Activated CD8-positive, alpha-beta memory T cell treated with anti-CD3 and anti-CD28 coated beads for 1 hour (primary cell): ENCODE measurements at places on chromosomes 4 and X.

GRCh38 chr4:27974339-27974738 is 1113.7 kb downstream of the STIM2 start:
- no peak for DNase-seq

DNA sequence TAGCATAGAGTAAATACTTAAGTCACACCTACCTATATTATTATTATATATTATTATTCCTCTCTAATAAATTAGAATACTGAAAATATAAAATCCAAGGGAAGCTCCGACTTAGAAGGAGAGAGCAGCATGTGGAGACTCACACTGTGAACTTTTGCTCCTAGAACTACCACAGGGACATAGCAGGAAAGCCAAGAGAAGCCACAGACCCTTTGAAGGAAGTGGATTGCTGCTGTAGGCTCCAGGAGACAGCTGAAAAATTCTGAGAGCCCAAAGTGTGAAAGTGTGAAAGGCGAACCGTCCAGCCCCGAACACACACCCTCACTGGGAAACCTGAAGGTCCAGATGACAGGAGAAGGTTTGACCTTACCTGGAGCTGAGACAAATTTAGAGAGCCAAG is 177.0 kb downstream of the FAM13A start:
- no peak for DNase-seq

DNA sequence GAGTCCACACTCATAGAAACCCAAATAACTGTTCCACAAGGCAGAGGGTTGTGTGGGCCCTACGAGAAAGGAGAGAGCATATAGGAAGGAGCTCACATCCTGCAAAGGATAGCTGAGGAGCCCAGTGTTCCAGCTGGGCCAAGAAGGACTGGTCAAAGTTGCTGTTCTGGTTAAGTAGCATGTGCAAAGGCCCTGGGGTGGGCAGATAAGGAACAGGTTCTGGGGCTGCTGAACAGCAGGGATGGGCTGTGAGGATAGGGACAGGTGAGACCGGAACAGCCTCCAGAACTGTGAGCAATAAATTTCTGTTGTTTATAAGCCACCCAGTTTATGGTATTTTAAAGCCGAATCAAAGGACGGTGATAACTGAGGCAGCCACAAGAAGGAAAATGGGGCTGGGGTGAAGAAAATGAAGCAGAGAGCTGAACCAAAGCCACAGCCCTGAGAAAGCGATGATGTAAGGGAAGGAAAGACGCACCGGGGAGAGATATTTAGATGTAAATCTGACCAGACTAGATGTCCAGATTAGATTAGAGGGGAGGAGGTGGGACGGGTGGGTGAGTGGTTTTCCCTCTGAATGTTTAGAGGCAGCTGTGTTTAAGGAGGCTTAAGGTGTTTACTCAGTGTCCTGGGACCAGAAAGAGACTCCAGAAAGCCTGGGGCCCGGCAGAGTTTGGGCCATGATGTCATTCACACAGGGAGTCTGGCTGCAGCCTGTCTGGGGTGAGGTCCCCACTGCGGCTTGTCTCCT is 180.8 kb upstream of the BCOR start:
- peak; percentile 40 for DNase-seq

DNA sequence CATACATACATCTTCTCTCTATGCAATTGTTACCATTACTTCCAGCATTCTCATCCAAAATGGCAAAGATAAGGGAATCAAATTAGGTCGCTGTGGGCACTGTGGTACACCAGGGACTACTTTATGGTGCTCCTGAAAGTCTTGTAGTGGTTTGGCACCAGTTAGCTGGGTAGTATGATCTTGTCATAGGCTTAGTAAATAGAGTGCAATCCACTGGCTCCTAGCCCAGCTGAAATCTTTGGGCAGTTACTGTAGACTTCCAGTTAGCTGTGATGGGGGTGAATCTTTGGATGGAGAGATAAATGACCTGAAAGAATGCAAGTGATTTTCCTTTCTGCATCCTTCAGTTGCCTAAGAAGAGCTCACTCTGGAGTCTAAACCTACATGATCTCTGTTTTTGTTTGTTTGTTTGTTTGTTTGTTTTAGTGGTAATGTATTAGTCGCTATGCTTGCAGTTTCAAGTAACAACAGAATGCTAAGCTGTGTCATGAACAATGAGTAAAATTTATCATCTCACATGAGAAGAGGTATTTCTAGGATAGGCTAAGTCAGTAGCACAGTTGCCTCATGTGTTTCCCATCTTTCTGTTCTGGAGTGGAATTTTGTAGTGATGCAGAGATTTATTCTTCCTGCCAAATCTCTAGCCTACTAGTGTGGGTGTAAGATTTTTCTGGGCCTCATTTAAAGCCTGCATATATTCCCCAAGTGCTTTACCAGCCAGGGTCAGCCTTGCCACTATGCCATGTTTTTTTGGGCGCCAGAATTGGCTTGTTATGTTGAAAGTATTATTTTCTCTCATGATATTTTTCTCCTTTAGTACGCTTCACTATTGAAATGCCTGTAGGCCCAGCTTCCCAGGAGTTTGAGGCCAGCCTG is 24.2 kb downstream of the HERC3 start:
- no peak for DNase-seq

DNA sequence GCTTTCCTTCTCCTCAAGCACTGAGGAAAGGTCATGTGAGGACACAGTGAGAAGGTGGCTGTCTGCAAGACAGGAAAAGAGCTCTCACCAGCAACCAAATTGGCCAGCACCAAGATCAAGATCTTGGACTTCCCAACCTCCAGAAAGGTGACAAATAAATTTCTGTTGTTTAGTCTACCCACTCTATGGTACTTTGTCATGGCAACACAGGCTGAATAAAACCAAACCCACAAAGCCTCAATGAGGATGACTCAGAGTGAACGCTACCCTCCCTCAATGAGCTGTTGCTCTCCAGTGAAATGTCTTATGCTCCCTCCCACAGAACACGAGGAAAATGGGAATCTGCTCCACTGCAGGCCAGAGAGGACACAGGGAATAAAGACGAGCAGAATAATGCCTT is 244.1 kb downstream of the RAB28 start:
- DNase-seq: no peak

DNA sequence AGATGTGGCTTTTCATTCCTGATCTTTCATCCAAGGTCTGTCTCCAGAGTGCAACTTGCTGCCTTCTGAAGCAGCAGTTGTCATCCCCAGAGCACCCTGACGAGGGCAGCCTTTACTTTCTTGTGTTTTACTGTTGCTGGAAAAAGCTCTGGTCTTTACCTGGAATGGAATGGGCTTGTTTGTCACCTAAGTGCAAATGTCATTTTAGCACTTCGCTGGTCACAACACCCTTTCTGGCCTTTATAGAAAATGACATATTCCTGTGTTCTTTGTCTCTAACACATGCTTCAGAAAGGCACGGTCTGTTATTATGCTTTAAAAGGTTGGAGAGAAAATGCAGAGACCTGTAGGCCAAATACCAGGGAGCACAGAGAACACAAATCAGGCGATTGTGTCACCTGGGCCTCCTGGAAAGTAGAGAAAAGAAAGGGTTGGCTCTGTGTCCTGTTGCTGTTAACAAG is 332.7 kb upstream of the IGFBP7 start:
- no peak for DNase-seq

GRCh38 chrX:20217271-20217670 is 49.4 kb downstream of the RPS6KA3 start:
- no peak for DNase-seq

GRCh38 chrX:124028182-124028581 is 66.7 kb downstream of the STAG2 start:
- DNase-seq: no peak

- DNase-seq: no peak
Measured at GRCh38 chr4:114857831-114858230, 255.6 kb downstream of the NDST4 start.

- DNase-seq: no peak
Measured at GRCh38 chrX:129233786-129234185, 289.5 kb downstream of the SMARCA1 start.

- no peak for DNase-seq
Measured at GRCh38 chrX:85112293-85112692, 108.6 kb downstream of the APOOL start.

GRCh38 chr4:13988353-13989305 is 361.1 kb upstream of the BOD1L1 start:
- DNase-seq: no peak

DNA sequence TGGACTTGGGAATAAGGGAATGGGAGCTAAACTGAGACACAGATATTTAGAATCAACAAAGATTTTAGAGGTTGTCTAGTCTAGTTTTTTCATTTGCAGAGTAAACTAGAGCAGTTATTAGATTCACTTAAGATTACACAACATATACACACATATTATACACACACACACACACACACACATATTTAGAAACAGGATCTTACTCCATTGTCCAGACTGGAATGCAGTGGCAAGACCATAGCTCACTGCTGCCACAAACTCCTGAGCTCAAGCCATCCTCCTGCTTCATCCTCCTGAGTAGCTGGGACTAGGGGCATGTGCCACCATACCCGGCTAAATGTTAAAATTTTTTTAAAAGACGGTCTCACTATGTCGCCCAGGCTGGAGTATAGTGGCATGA is 127.8 kb downstream of the TSPAN5 start:
- DNase-seq: no peak

DNA sequence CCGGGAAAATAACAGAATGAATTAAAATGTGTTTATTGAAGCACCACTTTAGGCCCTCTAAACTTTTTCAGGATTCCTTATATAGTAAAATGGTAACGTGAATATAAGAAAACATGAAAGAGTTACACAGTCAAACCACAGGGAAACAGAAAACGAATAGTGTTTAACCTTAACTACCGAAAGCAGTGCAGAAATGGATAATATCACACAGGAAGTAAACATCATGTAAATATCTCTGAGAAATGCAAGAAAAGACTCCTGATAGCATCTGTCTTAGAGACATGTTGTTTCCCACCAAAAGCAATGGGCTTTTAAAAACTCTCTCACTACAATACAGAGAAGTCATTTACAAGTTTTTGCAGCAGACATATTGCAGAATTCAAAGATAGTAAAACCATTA is 323.9 kb upstream of the CXXC4 start:
- no peak for DNase-seq

DNA sequence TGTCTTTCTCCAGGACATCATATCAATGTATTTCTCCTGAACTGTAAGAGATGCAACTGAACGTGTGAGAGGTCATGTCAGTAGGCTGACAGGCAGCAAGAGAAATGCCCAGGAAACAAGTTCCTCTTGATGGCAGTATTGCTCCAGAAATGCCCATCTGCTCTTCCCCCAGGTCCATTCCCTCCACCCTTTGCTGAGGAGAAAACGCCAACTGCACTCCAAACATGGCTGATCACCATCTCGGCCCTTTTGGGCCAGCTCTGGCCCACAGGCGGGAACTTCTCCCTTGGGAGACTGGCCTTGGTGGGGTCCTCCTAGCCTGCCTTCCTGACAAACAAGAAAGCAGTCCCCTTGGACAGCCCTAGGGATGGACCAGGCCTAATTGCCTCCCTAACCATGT is 276.5 kb upstream of the AGTR2 start:
- DNase-seq: no peak

DNA sequence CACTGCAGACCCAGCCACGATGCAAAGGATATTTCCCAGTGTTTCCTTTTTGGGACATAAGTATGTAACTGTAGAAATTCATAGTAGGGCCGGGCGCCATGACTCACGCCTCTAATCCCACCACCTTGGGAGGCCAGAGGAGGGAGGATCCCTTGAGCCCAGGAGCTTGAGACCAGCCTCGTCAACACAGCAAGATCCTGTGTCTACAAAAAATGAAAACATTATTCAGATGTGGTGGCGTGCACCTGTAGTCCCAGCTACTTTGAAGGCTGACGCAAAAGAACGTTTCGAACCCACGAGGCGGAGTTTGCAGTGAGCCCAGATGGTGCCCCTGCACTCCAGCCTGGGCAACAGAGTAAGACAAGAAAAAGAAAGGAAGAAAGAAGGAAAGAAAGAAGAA is 49.2 kb downstream of the CRLF2 start:
- DNase-seq: no peak

GRCh38 chr4:166165829-166166420 is 292.9 kb downstream of the TLL1 start:
- DNase-seq: no peak

DNA sequence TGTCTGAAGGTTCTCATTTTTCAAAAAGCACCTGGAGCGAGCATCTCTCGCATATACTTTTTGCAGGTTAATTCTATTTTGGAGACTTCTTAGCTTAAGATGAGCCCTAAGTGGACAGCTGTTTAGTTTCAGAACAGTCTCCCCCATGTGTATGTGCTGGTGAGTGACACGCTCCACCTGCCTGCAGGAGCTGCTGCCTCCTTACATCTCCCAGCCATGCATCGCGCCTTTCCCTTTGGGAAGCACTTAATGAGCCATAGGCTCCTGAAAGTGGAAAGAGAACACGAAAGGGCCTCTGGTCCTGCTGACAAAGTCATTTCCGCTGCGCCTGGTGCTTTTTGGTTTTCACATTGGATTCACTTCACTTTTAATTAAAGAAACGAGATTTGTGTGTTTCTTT is 56.1 kb downstream of the TRIML2 start:
- DNase-seq: no peak

DNA sequence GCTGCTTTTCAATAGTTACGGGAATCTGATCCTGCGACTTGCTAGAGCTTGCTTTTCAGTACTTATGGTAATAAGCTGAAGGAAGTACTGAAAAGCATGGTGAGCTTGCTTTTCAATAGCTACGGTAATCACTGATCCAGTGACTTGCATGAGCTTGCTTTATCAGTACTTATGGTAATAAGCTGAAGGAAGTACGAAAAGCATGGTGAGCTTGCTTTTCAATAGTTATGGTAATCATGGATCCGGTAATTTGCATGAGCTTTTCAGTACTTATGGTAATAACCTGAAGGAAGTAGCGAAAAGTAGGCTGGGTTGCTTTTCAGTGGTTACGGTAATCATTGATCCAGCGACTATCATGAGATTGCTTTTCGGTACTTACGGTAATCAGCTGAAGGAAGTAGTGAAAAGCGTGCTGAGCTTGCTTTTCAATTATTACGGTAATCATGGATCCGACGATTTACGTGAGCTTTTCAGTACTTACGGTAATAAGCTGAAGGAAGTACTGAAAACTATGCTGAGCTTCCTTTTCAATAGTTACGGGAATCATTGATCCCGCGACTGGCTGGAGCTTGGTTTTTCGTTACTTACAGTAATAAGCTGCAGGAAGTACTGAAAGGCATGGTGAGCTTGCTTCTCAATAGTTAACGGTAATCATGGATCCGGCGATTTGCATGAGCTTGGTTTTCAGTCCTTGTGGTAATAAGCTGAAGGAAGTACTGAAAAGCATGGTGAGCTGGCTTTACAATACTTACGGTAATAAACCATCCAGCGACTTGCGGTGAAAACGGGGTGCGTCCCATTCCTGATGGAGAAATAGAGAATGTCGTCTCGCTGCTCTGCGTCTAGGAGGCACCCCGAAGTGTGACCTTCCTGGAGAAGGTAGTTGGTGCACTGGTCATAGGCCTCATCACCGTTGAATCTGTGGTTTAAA is 6.5 kb downstream of the CRLF2 start:
- no peak for DNase-seq

- no peak for DNase-seq
Measured at GRCh38 chr4:163613383-163613782, 118.9 kb downstream of the TMA16 start.

GRCh38 chr4:28105271-28105859 is 1244.7 kb downstream of the STIM2 start:
- DNase-seq: no peak

- DNase-seq: no peak
Measured at GRCh38 chrX:124791492-124792095, 445.2 kb downstream of the SH2D1A start.
